ENCODE measurements at places on chromosomes 16 and 17. TPM values are rescaled to one million over a fixed set of nuclear protein-coding genes. Genes with fewer than 3 reads are reported as not detected.

GRCh38 chr17:80967404-80967872, 24.2 kb upstream of the CHMP6 start:
- no peak for DNase-seq

Gene CHD9NB
- total RNA-seq: 3.4 TPM

Gene ARSG
- total RNA-seq: 8.7 TPM

DNA sequence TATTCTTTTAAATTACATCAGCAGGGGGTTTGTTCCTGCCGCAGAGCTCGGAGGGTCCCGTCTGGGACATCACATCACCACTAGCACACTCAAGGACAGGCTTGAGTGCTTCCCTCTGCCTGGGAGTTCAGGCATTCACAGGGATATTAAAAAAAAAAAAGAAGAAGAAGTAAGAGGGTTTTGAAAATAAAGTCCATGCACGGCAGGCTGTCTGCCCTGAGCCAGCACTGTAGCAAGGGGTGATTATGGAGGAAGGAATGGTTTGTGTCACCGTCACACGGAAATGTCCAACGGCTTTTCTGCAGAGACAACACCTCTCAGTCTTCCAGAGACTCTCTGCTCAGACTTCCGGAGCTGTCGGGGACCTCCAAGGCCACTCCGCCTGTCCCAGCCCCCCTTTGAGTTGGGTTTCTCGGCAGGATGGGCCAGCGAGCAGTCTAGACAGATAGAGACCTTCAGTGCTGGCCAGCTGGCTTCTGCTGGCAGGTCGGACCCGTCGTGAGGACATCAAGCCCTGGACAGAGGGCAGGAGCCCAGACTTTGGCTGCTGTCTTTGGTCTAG, 33.6 kb downstream of the MEOX1 start:
- DNase-seq: no peak

DNA sequence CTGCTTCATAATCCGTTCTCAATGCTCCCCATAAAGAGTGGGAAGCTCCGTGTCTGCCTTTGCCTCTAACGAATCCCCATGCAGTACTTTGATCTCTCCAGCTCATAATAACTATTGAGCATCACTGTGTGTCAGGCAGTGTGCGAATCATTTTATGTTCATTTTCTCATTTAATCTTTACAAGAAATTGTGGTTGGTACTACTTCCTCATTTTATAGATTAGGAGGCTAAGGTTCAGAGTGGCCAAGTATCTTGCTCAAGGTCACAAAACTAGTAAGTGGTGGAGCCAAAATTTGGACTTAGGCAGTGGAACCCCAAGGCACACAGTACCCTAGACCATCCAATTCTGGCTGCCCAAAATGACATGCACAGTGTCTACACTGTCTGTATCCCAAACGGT, 44.8 kb downstream of the ABCC12 start:
- DNase-seq: no peak

- no peak for DNase-seq
Observed at GRCh38 chr17:39775031-39775430, 37.3 kb downstream of the GRB7 start.

Gene INTS2
- 11.2 TPM for total RNA-seq

DNA sequence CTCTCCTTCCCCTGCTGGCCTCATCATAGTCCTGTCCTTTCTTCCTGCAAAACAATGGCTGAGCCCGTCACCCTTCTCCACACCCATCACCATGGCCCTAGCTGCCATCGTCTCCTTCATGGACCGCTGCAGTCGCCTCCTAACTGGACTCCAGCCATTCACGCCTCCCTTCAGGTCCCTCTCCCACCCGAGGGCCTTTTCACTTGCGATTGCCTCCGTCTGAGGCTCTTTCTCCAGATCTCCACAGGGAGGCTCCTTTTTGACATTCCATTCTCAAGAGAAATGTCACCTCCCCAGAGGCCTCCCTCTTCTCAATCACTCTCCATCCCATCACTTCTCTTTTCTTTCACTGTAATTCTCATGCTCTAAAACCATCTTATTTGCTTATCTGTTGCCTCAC, 23.5 kb downstream of the GSG1L start:
- DNase-seq: no peak

- DNase-seq: no peak
Observed at GRCh38 chr17:2724784-2725164, 13.2 kb upstream of the CLUH start.

GRCh38 chr17:14775731-14776492, 475.0 kb downstream of the HS3ST3B1 start:
- DNase-seq: peak; percentile 88

Gene KRTAP4-1
- total RNA-seq: not detected

Gene CD300LB
- not detected for total RNA-seq

- DNase-seq: no peak
Observed at GRCh38 chr16:16120044-16120381, 103.3 kb downstream of the ABCC6 start.

Gene KRTAP9-4
- not detected for total RNA-seq

DNA sequence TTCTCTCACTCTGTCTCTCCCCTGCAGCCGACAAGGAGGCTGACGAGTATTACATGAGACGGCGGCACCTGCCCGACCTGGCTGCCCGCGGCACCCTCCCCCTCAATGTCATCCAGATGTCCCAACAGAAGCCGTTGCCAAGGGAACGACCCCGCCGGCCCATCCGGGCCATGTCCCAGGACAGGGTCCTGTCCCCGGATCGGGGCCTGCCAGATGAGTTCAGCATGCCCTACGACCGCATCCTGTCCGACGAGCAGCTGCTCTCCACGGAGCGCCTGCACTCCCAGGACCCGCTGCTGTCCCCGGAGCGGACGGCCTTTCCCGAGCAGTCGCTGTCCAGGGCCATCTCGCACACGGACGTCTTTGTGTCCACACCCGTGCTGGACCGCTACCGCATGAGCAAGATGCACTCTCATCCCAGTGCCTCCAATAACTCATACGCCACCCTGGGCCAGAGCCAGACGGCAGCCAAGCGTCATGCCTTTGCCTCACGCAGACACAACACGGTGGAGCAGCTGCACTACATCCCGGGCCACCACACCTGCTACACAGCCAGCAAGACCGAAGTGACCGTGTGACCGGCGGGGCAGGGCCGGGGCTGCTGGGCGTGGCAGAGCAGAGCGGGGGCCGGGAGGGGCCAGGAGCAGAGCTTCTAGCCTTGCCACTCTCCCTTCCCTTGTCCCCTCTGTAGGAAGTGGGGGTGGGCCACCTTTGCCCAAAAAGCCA, 40.4 kb upstream of the DNAH9 start:
- no peak for DNase-seq

Gene ABCC6
- 2.1 TPM for total RNA-seq

- DNase-seq: no peak
Observed at GRCh38 chr17:43787728-43788127, 7.5 kb downstream of the CFAP97D1 start.

- DNase-seq: no peak
Observed at GRCh38 chr17:40319651-40320540, 10.9 kb downstream of the RARA start.

Gene XAF1
- 1.5 TPM for total RNA-seq

GRCh38 chr17:65191811-65192740, 54.9 kb downstream of the RGS9 start:
- DNase-seq: no peak

Gene MT1F
- total RNA-seq: 12.7 TPM

Gene TBX6
- 0.75 TPM for total RNA-seq

- DNase-seq: no peak
Observed at GRCh38 chr16:11635679-11636171, 32.5 kb upstream of the SNN start.

GRCh38 chr17:29401258-29401657, 11.1 kb downstream of the TAOK1 start:
- DNase-seq: peak; percentile 19

GRCh38 chr17:8664456-8665126, 34.1 kb upstream of the MYH10 start:
- no peak for DNase-seq

DNA sequence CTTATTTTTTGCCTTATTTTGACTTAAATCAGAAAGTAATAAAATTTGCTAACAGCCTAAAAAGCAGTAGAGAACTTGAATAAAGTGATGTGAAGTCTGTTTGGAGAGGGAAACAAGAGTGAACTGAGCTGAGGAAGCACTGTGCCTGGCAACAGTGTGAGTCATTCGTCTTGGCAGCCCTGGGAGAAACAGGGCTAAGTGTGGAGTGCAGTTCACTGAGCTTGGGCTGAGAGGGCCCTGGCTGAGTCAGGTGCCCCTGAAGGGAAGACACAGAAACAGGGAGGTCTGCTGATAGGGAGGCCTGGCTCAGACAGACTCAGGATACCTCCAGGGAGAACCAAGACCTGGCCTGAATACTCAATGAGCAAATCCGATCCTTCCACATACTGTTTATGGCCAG, 132.1 kb downstream of the HS3ST4 start:
- DNase-seq: no peak

DNA sequence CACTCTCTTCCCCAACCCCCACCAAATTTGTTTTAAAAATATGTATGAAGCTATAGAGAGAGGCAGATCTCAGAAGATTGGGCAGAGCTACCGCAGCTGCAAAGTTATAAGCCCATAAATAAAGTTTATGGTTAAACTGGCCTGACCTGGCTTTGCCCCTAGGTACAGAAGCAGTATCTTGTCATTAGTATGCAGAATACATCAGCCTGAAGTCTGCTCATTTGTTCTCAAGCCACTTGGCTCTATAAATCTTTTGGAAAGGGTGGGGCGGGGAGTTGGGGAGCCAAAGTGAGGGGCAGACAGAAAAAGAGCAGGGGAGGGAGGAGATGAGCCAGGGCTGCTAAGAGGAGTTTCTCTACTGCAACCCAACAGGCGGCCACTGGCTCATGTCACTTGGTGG, 113.2 kb downstream of the SOX9 start:
- no peak for DNase-seq

GRCh38 chr17:61179380-61179806, 220.2 kb upstream of the TBX2 start:
- DNase-seq: no peak

DNA sequence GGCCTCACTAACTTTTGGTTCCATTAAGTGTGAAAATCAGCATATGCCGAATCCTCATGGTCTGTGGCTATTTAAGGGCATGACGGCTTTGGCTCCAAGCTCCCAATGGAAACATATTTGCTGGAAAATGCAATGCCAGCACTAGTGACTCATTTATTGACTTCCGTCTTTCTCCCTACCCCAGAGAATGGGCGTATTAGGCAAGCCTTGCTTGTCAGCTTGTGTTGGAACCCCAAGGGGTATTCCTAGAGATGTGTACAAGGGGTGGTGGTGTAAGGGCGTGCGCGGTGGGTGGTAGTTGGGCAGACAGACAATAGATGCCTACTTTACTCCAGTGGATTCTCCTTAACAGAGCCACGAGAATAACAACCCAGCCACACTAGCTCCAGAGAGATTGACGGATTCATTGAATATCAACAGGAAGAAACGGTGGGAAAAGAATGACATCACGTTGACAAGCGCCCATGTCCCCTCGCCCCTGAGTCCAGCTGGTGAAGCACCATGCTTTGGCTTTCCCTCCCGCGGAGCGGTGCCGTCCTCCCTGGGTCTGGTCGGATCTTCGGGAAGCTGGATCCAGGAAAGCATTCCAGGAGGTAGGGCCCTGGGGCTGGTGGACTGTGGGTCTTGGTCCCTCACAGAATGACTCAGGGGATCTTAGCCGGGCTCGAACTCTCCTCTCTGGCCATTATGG, 10.3 kb downstream of the CD300LB start:
- peak; percentile 81 for DNase-seq

DNA sequence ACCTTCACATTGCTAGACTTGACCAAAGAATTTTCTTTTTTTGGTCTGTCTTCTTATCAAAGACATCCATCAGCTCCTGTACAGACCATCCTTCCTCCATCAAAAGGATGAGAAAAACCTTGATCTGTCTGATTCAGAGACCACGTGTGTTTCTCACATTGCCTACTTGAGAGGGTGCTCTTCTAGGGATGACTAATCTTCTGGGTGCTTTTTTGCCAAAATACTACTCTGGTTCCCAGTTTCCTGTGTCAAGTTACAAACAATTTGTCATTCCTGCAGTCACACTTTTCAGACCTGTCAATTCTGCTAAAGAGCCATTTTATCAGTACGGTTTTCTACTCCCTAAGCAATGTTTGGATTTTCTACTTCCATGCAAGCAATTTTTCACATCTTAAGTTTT, 492.2 kb downstream of the CDH11 start:
- DNase-seq: no peak

DNA sequence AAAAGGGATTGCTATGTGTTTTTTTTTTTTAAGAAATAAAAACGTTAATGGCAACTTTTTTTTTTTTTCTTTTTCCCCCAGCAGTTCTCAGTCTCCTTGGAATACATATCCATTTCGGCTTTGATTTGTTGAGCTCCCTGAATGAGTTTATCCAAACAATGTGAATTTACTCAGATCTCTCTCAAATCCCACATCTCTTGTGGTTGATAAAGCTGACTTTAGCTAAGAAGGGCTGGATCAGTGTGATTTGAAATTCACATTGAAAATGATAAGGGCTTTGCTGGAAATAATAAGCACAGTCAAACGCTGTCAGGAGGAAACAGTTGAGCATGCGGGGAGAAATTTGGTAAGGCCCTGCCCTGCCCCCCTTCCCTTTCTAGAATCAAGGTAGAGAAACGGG, 74.1 kb upstream of the IRX3 start:
- DNase-seq: no peak

- DNase-seq: no peak
Observed at GRCh38 chr16:31186176-31186575, 6.2 kb downstream of the FUS start.

Gene MARVELD3
- total RNA-seq: not detected

DNA sequence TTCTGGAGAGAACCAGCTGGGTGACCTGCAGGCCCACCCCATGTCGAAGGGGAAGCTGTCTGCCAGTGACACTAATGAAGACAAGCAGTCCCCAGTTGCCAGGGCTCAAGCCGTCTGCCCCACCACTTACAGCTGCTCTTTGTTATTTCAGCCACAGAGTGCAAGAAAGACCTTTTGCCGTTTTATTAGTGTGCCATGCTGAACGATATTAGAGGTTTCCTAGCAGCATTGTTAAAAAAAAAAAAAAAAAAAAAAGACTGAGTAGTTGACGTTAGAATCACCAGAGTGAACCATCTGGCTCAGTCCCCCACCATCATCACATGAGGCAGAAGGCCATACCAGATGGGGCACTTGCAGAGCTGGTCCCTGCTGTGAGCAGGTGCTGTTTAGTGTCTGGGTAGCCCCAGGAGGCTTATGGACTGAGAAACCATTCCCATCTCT, 26.5 kb upstream of the SLC39A11 start:
- no peak for DNase-seq

GRCh38 chr17:5472511-5472910, 3.7 kb upstream of the DHX33 start:
- no peak for DNase-seq

DNA sequence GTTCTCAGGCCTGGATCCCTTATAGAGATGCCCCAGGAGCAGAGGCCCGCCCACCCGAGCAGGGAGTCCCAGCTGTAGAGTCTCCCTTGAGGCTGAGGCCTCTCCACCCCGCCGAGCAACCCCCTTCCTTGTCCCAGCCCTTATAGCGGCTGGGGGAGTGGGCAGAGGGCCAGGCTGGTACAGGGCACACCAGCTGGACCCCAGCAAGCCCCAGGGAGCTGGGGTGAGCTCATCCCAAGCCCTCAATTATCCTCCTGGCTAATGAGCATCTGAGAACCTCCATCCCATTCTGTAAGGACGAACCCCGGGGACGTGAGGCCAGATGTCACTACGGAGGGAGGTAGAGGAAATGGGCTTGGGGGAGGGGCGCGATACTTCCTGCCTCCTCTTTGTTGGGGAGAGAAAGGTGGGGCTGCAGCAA, 3.2 kb upstream of the SNN start:
- no peak for DNase-seq

Gene HOXB2
- not detected for total RNA-seq

Data from osteocyte (in vitro differentiated cells).